ENCODE measurements at places on chromosomes 11 and 22. TPM values are rescaled to one million over a fixed set of nuclear protein-coding genes. Genes with fewer than 3 reads are reported as not detected.

Gene RELT
- 6.0 TPM for total RNA-seq

Gene PKDREJ
- 0.03 TPM for total RNA-seq

Gene MS4A12
- not detected for total RNA-seq

Gene FCHSD2
- 41.0 TPM for total RNA-seq

Gene OR52H1
- total RNA-seq: 0.40 TPM

Gene MEI1
- 3.4 TPM for total RNA-seq

Gene VSIG10L2
- 0.18 TPM for total RNA-seq

Gene SMIM35
- total RNA-seq: 0.17 TPM

Gene MYRF
- 27.1 TPM for total RNA-seq

Gene HOATZ
- total RNA-seq: 32.6 TPM

Gene UPK3A
- not detected for total RNA-seq

Measured in lung (tissue), 17 donors.